ENCODE measurements at places on chromosomes 1 and 21.

DNA sequence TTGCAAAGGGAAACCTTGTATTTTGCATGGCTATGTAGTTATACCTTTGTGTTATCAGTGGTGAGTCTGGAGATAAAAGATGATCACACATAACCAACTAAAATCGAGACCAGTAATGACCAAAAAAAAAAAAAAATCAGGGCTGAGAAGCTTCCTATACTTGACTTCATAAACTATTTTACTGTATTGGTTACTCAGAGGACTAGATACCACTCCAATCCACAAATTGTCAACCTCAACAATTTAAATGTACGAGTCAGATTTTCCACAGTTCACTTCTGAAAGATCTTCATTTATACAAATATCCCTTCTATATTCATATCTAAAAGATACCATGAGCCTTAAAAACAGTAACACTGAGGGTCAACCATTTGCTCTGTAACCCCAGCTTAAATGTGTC, 71.7 kb downstream of the NRIP1 start:
- no peak for DNase-seq

- no peak for DNase-seq
Observed at GRCh38 chr1:113242481-113242880, 147.8 kb upstream of the MAGI3 start.

DNA sequence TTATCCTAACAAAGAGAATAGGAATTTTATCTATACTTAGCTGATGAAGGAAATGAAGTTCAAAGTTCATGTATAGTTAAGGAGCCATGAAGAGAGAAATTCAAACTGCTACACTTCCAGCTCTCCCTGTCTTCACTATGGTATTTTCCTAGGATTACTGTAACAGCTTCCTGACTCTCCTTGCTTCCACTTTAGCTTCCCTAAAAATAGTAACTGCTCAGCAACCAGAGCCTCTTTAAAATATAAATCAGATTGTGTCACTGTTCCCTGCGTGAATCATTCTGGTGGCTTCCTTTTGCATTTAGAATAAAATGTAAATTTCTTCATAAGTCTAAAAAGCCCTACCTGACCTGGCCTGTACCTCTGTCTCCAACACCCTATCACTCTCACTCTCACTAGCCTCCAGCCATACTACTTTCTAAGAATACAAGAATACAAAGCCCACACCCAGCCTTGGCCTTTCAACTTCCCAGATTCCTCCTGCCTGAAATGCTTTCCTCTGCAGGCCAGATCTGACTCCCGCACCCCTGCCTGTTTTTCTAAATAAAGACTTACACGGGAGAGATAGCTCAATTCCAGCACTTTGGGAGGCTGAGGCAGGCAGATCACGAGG, 30.5 kb downstream of the OR10J1 start:
- no peak for DNase-seq

GRCh38 chr1:207502726-207503125, 6.8 kb downstream of the CR1 start:
- DNase-seq = no peak

DNA sequence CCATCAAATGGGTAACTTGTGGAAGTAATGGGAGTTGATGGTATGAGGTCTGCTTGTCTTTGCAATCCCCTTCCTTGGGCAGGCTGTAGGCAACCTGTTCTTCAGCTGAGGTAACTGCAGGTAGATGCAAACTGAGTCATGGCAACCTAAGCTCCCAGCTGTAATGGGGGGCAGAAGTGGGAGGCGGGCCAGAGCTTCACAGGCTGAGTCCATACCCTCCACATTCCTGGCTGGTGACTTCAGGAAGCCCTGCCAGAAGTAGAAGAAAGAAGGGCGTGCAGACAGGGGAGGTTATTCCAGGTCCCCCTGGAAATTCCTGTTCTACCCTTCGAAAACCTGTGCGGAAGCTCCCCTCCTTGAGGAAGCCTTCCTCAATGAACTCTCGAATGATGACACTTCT, 44.9 kb downstream of the ARHGEF11 start:
- no peak for DNase-seq

DNA sequence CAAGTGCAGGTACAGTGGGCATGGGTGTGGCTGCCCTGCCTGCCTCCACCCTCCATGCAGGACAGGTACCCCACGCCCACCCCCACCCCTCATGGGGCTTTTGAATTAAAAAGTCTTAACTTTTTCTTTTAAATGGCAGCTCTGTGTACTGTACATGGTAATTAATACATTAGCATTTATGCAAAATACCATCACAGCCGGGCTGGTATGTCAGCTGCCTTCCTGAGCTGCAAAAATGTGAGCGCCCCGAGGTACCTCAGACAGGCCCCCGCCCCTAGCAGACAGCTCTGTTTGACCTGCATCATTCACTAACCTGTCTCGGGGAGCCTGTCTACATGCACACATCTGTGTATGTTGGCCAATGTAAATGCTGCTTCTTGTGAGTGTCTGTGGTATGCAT, 42.2 kb upstream of the POU3F1 start:
- DNase-seq = no peak

GRCh38 chr1:115463347-115463746, 125.3 kb upstream of the NGF start:
- DNase-seq = no peak

DNA sequence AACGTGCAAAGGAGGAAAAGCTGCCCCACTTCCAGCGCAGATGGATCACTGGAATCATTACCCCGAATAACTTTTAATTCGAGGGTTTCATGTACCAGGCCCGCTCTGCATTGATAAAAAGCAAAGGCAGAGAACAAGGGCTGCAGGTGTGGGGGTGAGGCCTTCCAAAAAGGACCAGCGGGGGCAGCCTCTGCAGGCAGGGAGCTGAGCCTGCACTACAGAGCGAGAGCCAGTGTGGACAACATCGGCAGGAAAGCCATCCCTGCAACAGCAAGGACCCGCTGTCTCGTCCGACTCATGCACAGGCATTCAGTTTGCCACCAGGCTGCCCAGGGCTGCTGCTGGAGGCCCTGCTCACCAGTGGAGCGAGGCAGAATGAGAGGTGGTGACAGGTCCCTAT, 27.1 kb upstream of the AJAP1 start:
- peak; percentile 9 for DNase-seq

GRCh38 chr1:40095806-40096205, 1.2 kb downstream of the PPT1 start:
- DNase-seq = no peak

DNA sequence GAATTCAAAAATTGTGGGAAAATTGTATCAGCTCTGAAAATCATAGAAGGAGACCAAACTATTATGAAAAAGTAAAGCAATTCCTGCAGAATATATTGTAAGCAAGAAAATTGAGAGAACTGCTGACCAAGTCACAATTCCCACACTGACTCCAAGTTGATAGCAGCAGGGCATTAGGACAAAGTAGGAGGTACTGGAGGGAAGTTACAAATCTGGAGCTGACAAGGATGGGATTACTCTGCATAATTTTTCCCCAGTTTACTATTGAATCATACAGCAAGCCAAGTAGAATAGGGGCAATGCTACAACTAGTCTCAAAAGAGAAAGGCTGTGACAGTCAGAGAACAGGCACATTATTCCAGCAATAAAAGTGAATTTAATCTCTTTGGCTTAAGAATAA, 161.3 kb upstream of the USP25 start:
- DNase-seq = no peak

- no peak for DNase-seq
Observed at GRCh38 chr1:25809283-25809926, 9.4 kb downstream of the SELENON start.

GRCh38 chr1:232891656-232892317, 58.6 kb upstream of the NTPCR start:
- no peak for DNase-seq

DNA sequence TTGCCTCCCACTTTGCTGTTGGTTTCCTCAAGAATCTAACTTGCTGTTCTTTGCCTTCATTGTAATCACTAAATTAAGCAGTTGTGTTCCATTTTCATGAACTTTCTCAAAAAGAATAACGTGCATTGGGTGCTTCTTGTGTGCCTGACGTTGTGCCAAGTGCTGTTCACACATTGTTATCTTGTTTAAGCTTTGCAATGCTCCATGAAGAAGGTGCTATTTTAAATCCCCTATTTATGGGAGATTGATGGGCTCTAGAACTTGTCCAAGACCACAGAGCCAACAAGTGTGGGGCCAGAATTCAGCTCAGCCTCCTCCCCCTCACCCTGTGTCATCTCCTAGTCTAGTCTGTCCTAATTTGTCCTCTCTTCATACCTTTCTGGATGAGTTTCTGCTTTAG, 199.8 kb downstream of the C1orf94 start:
- no peak for DNase-seq

- no peak for DNase-seq
Observed at GRCh38 chr1:96488777-96489176, 232.8 kb upstream of the PTBP2 start.

- DNase-seq = no peak
Observed at GRCh38 chr1:201774224-201774982, 54.6 kb upstream of the IPO9 start.

DNA sequence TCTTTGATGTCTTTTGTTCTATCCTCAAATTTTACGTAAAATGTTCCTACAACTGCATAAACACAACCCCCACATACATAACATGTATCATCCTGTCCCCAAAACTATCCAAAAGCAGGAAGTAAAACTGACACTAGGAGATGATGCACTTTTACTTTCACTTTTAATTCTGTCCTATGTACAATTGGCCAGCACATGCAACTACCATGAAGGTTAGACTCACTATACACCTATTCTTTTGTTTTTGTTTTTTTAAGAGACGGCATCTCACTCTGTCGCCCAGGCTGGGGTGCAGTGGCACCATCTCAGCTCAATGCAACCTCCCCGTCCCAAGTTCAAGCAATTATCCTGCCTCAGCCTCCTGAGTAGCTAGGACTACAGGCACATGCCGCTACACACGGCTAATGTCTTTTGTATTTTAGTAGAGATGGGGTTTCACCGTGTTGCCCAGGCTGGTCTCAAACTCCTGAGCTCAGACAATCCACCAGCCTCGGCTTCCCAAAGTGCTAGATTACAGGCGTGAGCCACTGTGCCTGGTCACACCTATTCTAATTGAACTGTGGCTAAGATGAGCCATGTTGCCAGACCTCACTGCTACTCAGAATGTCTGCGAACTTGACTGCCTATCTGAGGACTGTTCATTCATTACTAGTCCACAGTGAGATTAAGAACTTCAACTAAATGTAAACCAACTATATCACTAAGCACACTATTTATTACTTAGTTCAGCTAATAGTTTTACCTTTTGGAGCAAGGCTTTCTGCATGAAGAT, 48.0 kb downstream of the TOR3A start:
- no peak for DNase-seq

GRCh38 chr1:21293537-21294265, 3.4 kb upstream of the ECE1 start:
- no peak for DNase-seq

GRCh38 chr1:41905093-41905675, 13.5 kb downstream of the HIVEP3 start:
- no peak for DNase-seq

- no peak for DNase-seq
Observed at GRCh38 chr1:193448682-193449461, 262.5 kb upstream of the B3GALT2 start.

- no peak for DNase-seq
Observed at GRCh38 chr1:59013276-59013927, 229.6 kb upstream of the JUN start.

GRCh38 chr1:156493154-156493631, 7.4 kb downstream of the MEF2D start:
- DNase-seq = peak; percentile 97

GRCh38 chr1:175537571-175537970, 205.8 kb downstream of the TNR start:
- peak; percentile 70 for DNase-seq

DNA sequence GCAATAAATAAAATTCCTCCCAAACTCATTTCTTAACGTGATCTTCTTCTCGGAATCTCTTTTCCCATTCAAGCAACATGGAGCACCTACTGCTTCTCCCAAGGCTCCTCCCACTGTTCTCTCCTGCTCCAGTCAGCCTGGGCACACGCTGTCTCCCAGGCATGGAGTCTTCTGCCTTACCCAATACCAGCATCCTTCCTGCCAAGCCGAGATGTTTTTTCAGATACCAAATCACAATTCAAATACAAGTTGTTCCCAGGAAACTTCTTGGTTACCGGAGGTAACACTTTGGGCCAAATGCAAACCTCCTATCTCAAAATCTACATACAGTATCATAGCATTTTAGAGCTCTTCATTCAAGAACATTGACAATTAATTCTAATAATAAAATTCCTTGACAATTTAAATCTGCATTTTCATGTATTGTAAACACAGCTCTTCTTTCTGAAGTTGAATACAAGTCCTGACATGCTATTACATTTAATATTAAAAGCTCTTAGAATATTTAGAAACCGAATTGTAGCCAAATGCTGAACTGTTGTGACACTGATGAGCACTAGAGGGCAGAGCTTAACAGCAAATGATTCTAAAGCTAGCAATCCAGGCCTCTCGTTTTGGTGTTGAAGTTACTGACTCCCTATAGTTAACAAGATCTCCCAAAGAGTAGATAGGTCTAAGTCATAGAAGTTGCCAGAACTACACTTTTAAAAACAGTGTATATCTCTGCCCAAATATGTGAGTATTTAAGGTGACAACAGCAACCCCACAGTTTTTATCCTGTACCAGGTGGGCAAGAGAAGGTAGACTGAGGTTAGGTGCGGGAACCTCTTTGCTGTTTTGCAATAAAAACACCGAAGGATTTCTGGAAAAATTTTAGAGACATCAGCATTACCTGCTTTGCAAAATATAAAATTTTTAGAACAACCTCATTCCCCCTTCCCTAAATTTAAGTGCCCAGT, 52.3 kb downstream of the BCAR3 start:
- DNase-seq = peak; percentile 87

- no peak for DNase-seq
Observed at GRCh38 chr21:15820852-15821379, 91.1 kb downstream of the USP25 start.

- DNase-seq = no peak
Observed at GRCh38 chr1:231991231-231991630, 364.6 kb downstream of the DISC1 start.

DNA sequence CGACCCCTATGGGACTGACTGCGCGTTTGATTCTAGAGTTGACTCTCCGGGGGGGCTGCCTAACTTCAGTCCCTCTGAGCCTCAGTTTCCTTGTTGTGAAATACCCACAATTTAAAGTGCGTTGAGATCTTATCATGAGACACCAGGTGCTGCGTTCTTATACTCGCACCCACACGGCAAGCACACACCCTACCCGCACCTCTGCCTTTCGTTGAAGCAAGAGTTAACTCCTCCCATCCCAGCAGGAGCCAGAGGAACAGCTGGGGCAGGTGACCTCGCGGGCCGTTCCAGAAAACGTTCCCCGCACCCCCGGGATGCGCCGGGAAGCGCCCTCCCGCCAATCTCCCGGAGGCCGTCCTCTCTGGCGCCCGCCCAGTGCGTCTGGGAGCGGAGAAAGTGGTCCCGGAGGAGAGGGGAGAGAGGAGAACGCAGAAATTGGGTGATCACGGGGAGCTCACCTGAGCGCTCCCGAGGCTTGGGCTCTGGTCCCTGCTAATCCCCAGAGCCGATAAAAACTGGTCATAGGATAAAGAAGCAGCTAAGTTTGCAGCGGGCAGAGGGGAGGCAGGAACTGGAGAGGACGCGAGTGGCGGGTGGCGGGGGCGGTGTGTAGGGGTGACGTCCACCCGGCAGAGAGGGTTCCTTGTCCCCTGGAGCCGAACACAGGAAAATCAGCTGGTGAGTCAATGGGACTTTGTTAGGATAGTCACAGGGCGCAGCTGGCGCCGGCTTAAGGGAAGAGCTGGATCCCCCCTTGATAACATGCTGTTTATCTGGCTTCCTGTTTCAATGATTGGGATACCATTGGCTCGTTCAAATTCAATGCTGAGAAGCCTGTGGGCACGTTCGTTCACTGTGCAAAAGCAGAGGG, 869 bp downstream of the NAV1 start:
- peak; percentile 90 for DNase-seq

Measured in NCI-H82 (cell line).